SHP77 (cell line): ENCODE measurements at places on chromosomes 7 and 10.

DNA sequence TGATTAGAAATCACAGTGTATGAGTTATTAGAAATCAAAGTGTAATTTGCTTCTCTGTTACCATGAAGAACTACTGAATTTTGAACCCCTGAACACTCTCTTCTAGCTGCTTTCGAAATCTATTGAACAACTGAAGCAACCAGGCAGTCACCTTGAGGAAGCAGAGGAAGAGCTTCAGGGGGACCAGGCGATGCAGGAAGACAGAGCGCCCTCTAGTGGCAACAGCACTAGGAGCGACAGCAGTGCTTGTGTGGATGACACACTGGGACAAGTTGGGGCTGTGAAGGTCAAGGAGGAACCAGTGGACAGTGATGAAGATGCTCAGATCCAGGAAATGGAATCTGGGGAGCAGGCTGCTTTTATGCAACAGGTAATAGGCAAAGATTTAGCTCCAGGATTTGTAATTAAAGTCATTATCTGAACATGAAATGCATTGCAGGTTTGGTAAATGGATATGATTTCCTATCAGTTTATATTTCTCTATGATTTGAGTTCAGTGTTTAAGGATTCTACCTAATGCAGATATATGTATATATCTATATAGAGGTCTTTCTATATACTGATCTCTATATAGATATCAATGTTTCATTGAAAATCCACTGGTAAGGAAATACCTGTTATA is 170.7 kb downstream of the HDAC9 start:
- DNase-seq: peak; percentile 86

GRCh38 chr10:48700493-48700892 is 15.8 kb downstream of the WDFY4 start:
- peak; percentile 24 for DNase-seq

GRCh38 chr7:5363729-5364128 is 59.9 kb downstream of the TNRC18 start:
- no peak for DNase-seq

GRCh38 chr7:138713191-138713590 is 12.0 kb upstream of the SVOPL start:
- no peak for DNase-seq

DNA sequence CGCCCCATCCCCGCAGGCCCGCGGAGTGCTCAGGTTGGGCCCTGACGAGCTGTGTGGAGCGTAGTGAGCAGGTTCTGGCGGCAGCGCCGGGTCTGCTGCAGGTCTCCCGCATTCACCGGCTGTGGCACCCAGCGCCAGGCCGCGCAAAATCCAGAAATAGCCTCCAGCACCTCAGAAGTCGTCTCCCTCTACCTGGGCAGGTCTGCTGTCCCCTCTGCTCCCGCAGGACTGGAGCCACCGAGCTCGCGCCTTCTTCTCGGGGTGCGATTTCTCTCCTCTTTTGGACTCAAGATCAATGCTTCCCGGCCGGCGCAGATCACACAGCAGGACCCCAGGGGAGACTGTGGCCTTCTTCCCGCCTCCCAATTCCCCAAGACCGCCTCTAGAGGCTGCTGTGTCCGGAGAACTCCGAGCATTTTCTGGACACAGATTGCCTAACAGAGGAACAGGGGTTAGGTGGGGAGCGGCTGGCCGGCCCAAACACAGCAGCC is 8.4 kb downstream of the TLX1 start:
- DNase-seq: no peak

DNA sequence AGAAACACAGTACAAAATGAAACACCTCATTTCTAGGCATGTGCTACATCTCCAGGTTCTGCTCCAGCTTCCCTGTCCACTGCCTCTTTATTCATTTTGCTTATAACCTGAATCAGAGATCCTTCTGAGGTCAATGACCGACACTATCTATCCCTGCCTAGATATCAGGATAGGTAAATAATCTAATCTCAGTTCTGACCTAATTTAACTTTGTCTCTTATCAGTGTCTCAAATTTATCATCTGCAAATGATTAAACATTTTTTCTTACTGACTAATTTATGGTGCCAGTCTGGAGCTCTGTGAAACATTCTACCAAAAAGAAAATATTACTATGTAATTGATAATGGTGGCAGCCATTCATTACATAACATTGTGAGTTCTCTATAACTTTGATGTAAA is 61.1 kb downstream of the SGCE start:
- DNase-seq: no peak

- DNase-seq: no peak
These were observed 687 bp upstream of the DKK1 start for GRCh38 chr10:52313256-52313932.

DNA sequence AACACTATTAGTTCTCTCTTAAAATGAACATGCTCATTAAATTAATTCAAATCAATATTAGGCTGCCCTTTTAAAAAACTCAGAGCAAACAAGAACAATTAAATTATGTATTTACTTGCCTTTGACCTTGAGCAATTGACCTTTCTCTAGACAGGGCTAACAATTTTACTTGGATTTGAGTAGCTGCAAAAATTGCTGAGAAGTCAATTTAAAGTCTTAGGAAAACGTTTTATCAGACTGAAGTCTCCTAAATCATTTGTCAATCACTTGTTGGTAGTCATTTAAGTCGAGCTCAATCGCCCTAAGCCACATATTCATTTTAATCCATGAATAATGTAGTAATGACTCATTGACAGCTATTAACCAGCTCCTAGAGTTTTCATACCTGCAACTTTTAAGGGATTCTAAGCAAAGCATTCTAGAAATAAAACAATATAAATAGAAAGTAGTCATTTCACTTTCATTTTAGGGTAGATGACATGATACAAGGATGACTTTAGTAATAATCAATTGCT is 84.9 kb upstream of the SEC61G start:
- DNase-seq: no peak

DNA sequence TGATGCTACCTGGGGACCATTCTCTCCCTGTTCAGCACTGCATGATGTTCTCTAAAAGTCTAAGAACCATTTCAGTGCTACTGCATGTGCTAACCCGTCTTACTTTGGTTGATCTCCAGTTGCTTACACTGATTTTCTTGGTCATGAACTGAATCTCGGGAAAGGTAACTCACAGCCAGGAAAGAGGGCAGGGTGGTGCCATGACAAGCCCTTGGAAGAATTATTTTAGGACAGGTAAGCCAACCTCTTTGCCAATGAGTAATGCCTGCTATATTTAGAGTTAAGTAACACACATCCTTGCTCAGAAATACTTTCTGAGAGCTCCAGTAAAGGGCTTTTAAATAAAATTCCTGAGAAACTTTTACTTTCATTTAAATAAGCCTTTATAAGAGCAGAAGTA is 126.7 kb downstream of the ARL4A start:
- DNase-seq: no peak

DNA sequence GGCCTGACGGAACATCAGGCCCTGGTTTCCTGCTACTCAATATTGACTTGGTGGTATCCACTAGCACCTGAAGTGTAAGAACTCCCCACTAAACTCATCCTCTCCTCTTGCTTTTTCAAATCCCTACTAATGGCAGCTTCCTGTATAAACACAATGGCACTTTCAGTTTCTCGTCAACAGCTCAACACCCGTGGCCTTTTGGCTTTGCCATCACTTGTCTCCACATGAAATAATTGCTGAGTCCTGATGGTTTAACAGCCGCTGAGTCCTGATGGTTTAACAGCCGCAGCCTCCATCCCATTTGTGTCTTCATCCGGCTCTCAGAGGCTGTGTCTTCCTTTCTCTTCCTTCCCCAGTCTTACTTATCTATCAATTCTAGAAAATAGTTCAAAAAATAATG is 261.4 kb upstream of the PITRM1 start:
- no peak for DNase-seq

DNA sequence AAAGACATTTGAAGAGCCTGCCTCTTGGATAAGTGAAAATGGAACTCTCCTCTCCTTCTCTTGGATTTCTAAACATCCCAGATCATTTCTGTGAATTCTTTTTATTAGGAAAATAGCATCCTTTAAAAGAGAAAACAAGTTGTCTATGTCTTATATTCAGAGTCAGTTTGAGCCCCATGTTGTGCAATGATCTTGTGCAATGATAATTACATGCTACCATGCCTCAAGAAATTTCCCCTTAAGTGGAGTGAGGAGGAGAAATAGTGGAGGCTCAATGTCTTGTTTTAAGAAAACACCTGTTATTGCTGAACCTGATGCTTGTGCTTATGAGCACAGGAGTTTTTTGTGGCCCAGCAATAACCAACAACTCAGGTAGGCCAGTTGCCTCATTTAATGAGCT is 103.6 kb downstream of the NPSR1 start:
- DNase-seq: no peak

DNA sequence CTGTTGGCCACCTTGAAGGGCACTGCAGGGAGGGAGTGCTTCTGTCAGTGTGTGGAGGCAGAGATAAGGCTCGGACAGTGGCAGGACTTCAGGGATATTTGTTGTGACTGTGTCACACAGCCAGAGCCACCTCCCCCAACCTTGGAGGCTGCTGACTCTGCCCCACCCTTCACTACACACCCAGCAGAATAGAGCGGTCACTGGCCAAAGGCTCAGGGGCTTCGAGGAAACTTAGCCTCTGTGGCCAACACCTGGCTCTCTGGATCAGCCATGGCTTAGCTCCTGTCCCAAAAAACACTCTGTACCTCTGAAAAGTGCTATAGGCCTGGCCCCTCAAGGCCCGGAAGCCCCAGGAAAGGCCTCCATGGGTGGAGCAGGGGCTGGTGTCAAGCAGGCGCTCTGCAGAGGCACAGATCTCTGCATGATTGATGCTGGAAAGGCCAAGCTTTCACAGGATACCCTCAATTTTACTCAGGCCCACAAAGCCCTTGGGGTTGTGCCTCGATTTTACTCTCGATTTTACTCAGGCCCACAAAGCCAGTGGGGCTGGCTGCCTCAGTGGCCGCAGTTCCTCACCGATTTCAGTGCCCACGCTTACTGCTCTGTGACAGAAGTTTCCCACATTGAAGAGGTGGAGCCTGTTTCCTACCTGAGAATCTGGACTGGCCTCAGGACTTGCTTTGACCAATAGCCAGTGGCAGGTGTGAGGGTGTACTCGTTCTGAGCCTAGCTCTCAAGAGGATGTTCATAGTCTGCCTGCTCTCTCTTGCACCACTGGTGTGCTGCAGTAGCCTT is 113.2 kb upstream of the GPR26 start:
- DNase-seq: no peak

DNA sequence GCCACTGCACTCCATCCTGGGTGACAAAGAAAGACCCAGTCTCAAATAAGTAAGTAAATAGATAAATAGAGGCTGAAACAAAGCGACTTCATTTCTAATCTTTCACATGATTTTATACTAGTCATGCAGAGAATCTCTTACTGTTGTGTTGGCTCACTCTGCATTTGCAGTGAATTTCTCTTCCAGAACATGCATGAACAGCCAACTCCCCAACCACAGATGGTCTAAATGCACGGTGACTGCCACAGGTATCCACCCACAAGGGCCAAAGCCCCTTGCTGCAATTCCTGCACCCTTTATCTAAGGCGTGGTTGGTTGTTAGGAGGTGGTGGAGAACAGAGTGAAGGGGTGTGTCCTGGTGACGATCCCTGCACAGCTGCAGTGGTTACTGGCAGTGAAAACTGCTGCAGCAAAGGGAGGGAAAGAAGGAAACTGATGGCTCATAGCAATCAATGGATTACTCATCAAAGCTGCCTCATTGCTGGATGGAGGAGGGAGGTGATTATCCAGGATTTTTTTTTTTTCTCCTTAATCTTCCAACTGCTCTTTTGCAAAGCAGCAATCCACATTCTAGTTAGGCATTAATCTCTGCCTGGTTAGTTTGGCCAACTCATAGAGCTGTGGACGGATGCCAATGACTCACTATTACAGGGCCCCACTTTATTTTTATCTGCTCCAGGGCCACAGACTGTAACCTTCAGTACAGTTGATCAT is 50.6 kb downstream of the PRTFDC1 start:
- DNase-seq: no peak

- DNase-seq: no peak
These were observed 14.5 kb downstream of the IFIT5 start for GRCh38 chr10:89428877-89429276.

DNA sequence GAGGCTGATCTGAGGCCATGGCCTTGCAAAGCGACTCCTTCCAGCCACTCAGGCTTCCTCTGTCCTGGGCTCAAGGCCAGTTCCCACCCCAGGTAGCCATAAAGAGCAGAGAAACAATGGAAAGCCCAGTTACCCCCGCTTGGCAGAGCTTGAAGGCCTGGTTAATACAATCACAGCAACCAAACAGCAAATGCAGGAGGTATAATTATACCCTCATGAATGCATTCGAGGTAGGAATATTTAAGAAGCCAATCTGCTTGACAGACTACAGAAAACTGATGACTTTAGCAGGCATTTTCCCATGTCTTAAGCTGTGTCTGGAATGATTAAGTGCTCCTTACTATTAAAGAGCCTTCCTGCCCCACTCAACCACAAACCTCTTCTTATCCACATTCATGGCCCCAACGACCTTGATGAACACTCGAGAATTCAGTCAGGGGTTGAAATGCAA is 114.1 kb upstream of the MACROH2A2 start:
- no peak for DNase-seq

DNA sequence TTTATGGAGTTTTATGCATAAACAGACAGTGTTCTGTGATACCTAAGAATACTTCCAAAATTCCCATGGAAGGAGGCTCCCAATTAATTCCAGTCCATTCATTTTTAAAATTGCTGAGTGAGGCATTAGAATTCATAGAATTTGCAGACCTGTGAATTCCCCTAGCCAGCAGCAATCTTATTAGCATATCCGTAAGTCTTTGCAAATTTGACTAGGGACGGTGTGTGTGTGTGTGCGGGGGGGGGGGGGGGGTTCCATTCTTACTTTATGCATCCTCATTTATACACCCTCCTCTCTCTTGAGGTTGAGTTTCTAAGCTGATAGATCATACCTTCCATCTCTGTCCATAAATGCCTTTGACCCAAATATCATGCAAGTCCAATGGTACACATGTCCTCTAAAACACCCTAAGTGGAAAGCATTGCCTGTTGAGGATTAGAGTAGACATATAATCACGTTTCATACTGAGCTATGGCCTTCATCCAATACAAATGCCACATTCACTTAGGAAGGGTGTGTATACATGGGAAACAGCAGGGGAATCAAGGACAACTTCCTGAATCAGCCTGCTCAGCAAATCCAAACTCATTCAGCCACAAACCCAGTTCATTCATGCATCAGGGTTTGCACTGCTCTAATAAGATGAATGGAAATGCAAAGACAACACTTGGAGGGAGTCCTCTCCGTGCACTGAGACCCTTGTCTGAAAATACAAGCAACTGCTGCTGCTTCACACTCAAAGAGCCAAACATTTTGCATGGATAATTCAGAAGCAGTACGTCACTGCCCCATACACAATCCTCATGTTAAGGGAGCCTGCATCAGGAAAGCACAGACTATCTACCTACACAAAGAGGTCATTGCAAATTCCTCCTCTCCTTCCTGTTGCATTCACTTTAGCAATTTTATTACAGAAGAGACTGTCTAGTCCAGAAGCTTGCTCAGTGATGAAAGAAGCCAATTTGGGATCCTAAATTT is 350.8 kb downstream of the KCNMA1 start:
- DNase-seq: no peak
